ENCODE measurements at places on chromosomes 1 and 21.

- DNase-seq: no peak
Measured at GRCh38 chr1:72281144-72281543, 1.2 kb downstream of the NEGR1 start.

GRCh38 chr1:151324390-151324930, 2.8 kb downstream of the PI4KB start:
- DNase-seq: no peak

DNA sequence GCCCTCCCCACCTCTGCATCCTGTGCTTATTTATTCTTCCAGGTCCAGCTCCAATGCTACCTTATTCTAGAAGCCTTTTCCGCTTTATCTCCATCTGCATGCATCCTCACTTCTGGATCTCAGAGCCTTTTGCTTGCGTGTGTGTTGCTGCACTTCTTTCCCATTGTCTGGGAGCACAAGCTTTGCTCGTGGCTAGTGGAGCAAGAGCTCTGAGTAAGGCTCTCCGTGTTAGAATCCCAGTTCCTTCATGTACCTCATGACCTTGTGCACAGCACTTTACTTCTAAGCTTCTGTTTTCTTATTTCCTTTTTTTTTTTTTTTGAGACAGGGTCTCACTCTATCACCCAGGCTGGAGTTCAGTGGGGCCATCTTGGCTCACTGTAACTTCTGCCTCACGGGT, 140.0 kb upstream of the POU3F1 start:
- no peak for DNase-seq

- no peak for DNase-seq
Measured at GRCh38 chr21:27681841-27682240, 715.0 kb upstream of the ADAMTS5 start.

- DNase-seq: no peak
Measured at GRCh38 chr1:55387145-55387544, 172.0 kb upstream of the USP24 start.

DNA sequence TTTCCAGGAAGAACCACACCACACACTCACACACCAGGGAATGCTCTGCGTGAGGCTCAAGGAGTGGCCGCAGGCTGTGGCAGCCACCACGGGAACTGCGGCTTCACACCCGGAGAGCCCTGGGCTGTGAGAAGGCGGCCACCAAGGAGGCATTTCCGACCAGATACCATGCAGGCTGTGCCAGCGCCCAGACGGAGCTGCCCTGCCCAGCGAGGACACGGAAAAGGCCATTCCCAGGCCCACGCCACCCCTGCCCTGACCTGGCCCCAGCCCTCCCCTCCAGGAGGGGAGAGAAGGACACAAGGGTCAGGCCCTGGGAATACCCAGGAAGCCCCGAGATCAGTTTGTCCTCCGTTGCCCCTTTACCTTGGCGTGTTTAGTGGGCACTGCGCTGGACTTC, 119.3 kb downstream of the NPHP4 start:
- DNase-seq: no peak

DNA sequence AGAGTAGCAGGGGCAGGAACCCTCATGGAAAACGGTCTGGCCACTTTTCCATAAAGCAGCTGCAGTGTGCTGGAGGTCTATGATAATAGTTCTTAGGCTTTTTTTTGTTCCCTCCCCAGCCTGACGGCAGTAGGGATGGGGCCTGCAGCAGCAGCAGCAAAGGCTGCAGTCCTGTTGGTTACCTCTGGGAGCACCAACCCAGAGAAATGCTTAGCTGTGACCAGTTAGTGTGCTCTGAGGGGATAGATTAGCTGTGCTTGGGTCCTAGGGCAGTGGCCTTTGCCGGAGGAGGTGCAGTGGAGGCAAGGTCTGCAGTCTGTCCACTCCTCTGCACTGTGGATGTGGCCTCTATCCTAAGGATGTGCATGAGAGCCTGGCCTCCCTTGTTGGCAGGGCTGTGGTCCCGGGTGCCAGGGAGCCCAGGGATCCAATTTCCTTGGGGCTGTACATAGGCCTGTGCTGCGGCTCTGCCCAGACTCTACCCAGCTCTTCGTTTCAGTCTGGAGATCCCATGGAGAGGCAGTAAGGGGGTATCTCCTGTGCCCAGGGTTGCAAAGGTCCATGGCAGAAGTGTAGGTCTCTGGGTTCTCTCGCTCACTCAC, 322.7 kb downstream of the PTBP2 start:
- no peak for DNase-seq

GRCh38 chr1:43565600-43566360, 35.1 kb downstream of the PTPRF start:
- peak; percentile 31 for DNase-seq

DNA sequence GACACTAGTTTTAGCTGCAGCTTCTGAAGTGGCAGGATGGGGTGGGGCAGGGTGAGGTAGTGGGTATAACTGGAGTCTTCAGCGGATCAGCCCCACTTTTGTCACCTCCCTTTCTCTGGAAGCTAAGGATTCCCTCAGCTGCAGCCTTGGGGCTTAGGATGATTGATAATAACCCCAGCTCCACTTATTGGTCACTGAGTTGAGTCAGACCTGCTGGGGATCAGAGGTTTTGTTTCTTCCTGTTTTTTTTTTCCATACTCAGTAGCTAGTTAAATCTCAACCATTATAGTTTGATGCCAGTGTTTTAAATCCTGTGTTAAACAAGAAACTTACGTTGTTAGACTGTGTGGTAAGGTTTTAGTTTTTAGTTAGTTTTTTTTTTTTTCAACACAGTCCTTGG, 57.2 kb downstream of the LAMC1 start:
- DNase-seq: no peak

- DNase-seq: no peak
Measured at GRCh38 chr21:44299085-44299457, 782 bp upstream of the PFKL start.

GRCh38 chr1:156703336-156703735, 2.0 kb downstream of the CRABP2 start:
- DNase-seq: no peak

DNA sequence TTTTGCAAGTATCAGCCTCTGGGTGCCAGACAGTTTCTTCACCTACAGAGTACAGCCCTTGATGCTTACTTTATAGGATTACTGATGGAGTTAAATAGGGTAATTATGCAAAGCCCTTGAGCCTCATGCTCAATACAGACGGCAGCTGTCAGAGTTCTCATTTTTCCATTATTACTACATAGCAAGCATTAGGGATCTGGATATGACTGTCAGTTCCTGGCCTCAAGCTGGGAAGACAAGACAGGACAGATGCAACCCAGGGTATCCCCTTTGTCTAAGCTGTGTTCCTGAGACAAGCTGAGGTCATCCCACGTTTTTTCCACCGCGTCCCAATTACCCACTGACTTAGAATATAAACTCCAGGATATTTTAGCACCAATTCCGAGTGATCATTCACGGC, 94.4 kb downstream of the SLC35F3 start:
- DNase-seq: no peak

- no peak for DNase-seq
Measured at GRCh38 chr1:196674908-196675307, 23.1 kb downstream of the CFH start.

- DNase-seq: no peak
Measured at GRCh38 chr1:46003315-46003714, 129.1 kb downstream of the PIK3R3 start.

- no peak for DNase-seq
Measured at GRCh38 chr1:91670781-91671180, 170.1 kb downstream of the CDC7 start.

GRCh38 chr1:22747021-22747734, 36.5 kb downstream of the EPHB2 start:
- no peak for DNase-seq

GRCh38 chr21:34984356-34985058, 64.6 kb downstream of the RUNX1 start:
- no peak for DNase-seq

DNA sequence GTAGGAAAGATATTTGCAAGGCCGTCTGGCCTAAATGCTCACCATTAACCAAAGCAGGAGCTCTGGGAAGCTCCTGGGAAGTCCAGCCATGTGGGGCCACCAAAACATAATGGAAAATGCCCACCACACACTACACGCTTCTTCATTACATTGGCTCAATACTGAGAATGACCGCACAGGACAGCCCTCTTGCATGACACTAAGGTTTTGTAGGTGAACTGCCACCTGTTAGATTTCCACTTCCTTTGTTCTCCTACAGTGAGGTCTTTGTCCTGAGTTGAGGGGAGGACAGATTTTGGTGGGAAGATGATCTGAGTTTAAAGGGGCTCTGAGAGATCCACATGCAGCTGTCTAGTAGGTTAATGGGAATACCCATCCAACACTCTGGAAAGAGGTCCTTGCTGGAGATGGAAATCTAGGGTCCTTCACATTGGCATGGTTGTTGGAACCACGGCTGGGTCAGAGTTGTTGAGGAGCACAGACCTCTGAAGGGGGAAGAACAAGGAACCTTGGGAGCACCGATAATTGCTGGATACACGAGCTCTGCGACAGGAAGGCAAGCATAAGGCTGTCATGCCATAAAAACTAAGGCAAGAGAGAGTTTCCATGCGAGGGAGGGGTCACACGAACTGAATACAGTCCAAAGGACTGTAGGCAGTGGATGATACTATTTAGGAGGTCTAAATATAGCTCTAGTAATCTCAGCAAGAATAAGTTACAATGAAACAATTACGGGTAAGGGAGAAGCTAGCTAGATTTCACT, 105.5 kb upstream of the IRF2BP2 start:
- DNase-seq: peak; percentile 5

- peak; percentile 68 for DNase-seq
Measured at GRCh38 chr1:40143891-40144575, 17.2 kb upstream of the RLF start.

GRCh38 chr1:22210636-22211035, 67.7 kb upstream of the WNT4 start:
- no peak for DNase-seq

GRCh38 chr1:188188317-188188716, 1359.6 kb downstream of the PLA2G4A start:
- DNase-seq: no peak

DNA sequence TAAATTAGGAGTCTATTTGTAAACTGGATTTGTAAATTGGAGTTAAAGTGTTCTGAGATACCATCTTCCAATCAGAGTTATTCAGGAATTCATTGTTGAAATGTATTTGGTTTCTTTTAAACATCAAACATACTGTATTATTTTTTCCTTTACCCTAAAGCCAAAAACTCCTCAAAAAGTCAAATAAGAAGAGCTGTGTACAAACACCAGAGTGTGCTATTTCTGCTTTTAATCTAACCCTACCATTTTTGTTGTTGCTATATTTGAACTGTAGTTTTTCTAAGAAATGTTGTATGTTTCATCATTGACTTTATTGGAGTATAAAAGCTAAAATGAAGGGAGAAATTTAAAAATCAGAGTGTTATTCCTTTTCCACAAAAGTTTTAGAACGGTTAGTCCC, 35.8 kb downstream of the SLC30A7 start:
- no peak for DNase-seq

DNA sequence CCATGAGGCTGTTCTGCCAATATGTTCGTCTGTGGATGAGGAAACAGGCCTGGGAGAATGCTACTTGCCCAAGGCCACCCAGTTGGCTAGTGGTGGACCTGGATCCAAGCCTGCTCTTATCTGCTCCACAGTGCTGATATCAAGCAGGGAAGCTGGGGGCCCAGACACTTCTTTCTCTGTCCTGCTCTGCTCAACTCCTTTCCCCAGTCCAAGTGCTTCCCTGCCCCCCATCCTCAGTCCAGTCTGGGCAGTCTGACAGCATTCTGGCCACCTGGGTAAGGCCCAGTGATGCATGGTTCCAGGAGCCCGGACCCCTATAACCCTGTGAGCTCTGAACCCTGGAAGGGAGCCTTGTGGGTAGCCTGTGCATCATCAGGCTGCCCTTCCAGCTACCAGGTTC, 4.2 kb upstream of the PAQR7 start:
- peak; percentile 52 for DNase-seq

DNA sequence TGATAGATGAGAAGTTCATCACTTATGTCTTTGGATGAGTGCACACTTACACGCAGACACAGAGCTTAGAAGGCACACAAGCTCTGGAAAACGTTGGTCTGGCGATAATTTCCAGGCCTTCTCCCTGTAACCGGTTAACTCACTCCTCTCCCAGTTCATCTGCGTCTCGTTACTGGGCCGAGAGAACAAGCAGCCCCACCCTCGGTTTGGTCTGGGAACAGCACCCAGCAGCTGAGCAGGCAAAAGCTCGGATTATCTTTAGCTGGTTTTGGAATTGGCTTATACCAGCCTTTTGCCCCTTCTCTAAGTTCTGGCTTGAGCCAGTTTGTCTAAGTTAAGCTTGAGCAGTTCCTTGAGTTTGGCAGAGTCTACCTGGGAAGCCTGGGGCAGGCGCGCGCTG, 27.3 kb upstream of the COL6A1 start:
- peak; percentile 34 for DNase-seq

- DNase-seq: no peak
Measured at GRCh38 chr21:20701235-20701634, 297.0 kb upstream of the NCAM2 start.

GRCh38 chr1:155320661-155321617, at the start of gene RUSC1:
TSS of gene RUSC1 (plus strand) at chr1:155320894. CDS start at chr1:155321774, 880 bp downstream.
- DNase-seq: peak; percentile 78

- DNase-seq: no peak
Measured at GRCh38 chr1:160124705-160125478, 9.3 kb downstream of the ATP1A2 start.

GRCh38 chr1:21524686-21525339, 15.6 kb downstream of the ALPL start:
- no peak for DNase-seq

GRCh38 chr1:100927276-100927675, 31.4 kb downstream of the SLC30A7 start:
- no peak for DNase-seq

- DNase-seq: no peak
Measured at GRCh38 chr1:44805311-44806024, 1.7 kb downstream of the DYNLT4 start.

DNA sequence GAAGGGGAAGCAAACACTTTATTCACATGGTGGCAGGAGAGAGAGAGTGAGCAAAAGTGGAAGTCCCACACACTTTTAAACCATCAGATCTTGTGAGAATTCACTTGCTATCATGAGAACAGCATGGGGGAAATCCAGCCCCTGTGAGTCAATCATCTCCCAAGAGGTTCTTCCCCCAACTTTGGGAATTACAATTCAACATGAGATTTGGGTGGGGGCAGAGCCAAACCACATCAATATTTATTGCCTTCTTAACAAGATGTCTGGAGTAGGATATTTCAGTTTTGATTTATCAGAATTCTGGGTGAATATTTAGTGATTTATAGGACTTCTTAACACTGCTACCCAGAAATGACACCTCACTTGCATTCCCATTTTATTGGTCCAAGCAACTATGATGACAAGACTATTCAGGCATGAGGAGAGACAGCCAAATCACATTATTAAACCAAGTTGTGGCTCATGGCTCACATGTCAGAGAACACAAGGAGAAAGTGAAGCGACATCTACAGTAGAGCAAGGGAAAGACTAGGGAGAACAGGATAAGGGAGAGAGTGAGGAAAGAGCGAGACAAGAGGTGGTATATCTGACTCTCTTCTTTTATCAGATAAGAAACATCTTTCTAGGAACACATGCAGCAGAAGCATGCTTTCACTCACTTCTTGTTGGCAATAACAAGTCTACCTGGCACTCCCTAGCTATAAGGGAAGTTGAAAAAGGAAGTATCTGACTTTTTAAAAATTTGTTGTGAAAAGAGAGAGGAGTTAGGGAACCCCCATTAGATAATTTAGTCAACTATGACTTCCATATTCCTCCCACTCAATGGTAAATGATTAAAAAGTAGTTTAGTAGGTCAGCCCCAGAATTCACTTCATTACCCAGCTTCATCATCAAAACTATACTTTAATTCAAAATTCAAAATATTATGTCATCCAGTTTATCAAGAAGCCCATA, 36.6 kb upstream of the PTPRC start:
- no peak for DNase-seq

- DNase-seq: no peak
Measured at GRCh38 chr21:25791319-25791718, 56.5 kb downstream of the GABPA start.

GRCh38 chr1:41617336-41617735, 132.9 kb upstream of the EDN2 start:
- no peak for DNase-seq

Measured in mucosa of gallbladder (tissue), 1 donor.